ENCODE measurements at places on chromosomes 5 and 9.

- no peak for DNase-seq
Measured at GRCh38 chr5:146791471-146791870, 87.1 kb downstream of the PPP2R2B start.

DNA sequence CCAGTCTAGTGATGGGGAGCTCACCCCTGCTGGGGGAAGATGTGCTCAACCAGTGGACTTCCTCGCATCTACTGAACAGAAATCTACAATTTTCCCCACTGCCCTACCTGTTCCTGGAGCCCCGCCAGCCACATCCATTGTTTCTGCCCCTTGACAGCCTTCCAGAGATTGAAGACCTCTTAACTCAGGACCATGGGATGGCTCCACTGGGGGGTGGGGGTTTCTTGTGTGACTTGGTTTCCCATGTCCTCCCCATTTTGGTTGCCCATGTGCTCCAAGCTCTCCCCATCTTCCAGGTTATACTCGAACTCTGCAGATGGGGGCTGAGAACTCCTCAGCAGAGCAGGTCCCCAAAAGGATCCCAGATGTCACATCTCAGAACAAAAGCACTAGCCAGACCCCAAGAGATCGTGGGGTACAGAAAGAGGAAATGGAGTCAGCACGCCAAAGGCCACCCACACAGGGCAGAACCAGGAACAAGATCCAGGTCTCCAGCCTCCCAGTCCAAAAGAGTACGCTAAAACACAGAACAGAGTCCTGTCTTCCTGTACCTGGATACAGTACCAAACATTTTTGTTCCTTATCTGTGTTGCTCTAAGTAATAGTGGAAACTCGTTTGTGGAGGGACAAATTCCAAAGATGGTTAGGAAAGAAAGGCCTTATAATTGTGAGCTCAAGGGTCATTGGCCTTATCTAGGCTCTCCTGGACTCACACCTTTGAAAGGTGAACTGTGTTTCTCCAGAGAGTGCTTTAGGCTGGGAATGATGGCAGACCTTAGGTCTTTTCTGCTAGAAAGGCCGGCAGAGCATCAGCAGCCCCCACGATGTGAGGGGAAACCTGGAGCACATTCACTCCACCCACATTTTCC is 15.8 kb downstream of the CORO2A start:
- DNase-seq = no peak

GRCh38 chr5:154727361-154727760 is 27.8 kb upstream of the LARP1 start:
- no peak for DNase-seq

DNA sequence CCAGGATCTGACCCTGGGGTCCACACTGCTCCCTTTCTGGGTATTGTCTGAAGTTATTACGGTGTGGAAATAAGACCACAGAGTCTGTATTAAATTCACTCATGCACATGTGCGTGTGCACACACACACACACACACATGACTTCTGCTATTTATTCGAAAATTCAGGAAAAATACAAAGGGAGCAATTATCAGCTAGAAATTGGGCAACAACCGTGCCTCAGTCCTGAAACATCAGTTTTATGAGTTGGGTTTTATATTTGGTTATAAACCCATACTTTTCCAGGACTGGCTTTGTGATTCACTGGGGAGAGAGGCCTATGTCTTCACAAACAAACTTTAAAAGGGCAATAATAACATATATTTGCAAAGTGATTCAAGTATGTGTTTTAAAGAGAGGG is 90.2 kb downstream of the ANGPTL2 start:
- no peak for DNase-seq

DNA sequence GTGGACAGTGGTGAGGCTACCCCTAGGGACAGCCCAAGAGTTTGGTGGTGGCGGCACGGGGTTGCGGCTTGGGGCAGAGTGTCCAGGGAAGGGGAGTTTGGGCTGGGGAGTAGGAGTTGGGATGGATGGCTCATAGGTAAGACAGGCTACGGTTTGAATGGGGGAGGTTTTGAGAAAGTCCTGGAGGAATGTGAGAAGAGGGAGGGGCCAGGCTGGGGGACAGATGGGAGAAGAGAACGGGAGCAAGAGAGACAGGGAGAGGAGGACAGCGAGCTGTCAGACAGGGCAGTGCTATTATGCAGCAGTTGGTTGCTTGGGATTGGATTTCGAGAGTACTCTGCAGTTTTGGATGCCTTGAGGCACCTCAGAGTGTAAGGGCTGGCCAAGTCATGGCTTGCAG is 24.5 kb downstream of the PSD2 start:
- DNase-seq = no peak

- no peak for DNase-seq
Measured at GRCh38 chr9:37324261-37324683, 98.2 kb upstream of the GRHPR start.

GRCh38 chr5:117261948-117262571 is 687.4 kb upstream of the SEMA6A start:
- no peak for DNase-seq

All from stimulated activated CD4-positive, alpha-beta T cell treated with anti-CD3 and anti-CD28 coated beads, Interleukin-15, amount 100 ng/mL, for 24 hours (primary cell).